Central memory CD8-positive, alpha-beta T cell (primary cell): ENCODE measurements at places on chromosomes 5 and 9.
A peak's percentile ranks its signal among the peaks of the same experiment; 100 is the strongest.

GRCh38 chr5:139494832-139495231 lies 12.3 kb upstream of the STING1 start:
- no peak for DNase-seq

GRCh38 chr5:149358294-149358651 lies 427 bp downstream of the PCYOX1L start:
- DNase-seq: peak; percentile 18

- no peak for DNase-seq
These were observed 946 bp downstream of the ADCY2 start for GRCh38 chr5:7396713-7397454.

- DNase-seq: no peak
These were observed 132.1 kb downstream of the PALM2AKAP2 start for GRCh38 chr9:109912082-109912582.

DNA sequence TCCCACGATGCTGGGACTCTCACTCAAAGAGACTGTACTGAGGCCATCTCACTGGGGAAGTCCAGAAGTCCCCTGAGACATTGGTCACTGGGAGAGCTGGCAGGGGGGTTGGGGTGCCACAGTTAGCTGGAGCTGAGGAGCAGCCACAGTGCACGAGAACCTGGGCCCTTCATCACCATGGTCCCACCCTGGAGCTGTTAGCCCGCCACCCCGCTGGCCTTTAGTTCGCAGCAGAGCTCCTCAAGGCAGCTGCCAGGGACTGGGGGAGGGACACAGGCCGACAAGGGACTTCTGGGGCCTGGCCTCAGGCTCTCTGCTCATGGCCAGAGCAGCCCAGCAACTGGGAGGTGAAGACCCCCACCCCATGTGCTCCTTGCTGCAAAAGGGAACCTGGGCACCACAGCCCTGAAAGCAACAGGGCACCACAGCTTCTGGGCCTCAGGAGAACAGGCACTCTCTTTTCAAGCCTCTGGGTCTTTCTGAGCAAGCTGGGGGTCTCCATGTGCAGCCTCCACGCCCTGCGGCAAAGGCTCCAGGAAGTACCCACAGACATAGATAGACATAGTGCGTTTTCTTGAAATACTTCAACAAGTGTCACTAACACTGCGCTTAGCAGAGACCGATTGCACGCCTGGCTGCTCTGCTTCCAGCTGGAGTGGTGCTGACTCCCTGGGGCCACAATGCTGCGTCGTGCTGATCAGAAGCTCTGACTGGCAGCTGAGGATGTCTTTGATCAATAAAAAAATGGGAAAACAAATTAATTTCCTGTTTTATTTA lies 46.0 kb downstream of the VAV2 start:
- DNase-seq: no peak

DNA sequence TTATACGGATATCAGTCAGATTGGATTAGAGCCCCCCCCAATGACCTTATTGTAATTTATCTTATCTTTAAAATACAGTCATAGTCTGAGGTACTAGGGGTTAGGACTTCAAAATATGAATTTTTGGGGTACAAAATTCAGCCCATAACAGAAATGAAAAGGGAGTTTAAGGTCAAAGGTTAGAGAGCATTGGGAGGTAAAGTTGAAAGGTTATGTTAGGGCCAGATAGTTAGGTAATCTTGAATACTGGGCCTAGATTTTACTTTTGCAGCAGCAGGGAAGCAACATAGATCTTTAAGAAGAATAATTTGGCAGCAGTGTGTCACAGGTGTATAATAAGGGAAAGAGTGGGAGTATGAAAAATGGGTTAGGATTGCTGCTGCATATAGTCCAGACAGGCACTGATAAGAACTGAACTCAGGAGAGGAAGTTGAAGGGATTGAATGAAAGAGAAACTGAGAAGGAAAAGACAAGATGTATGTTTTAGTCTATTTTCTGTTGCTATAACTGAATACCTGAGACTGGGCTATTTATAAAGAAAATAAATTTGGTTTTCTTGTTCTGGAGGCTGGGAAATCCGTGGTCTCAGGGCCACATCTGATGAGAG lies 10.7 kb upstream of the GCNT4 start:
- DNase-seq: no peak

GRCh38 chr5:143073766-143074165 lies 303.6 kb downstream of the ARHGAP26 start:
- DNase-seq: no peak

- DNase-seq: no peak
These were observed 415 bp downstream of the XRCC4 start for GRCh38 chr5:83077662-83078261.

- no peak for DNase-seq
These were observed 22.0 kb upstream of the AK3 start for GRCh38 chr9:4762886-4763541.

DNA sequence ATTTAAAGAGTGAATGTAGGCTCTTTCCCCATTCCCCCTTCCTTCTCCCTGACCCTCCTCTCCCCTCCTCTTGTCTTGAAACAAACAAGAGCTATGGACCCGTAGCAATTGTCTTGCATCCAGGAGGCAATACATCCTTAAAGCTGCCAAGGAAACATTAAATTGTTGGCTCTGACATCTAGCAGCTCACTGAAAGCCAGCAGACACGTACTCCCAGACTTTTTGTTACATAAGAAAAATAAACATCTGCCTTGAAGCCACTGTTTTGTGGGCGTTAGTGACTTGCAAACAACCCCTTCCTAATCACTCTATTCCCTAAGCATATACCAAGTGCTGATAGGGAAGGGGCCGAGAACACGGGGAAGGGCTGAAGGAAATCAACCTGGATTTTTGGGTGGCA lies 8.6 kb downstream of the SLC45A2 start:
- DNase-seq: no peak

DNA sequence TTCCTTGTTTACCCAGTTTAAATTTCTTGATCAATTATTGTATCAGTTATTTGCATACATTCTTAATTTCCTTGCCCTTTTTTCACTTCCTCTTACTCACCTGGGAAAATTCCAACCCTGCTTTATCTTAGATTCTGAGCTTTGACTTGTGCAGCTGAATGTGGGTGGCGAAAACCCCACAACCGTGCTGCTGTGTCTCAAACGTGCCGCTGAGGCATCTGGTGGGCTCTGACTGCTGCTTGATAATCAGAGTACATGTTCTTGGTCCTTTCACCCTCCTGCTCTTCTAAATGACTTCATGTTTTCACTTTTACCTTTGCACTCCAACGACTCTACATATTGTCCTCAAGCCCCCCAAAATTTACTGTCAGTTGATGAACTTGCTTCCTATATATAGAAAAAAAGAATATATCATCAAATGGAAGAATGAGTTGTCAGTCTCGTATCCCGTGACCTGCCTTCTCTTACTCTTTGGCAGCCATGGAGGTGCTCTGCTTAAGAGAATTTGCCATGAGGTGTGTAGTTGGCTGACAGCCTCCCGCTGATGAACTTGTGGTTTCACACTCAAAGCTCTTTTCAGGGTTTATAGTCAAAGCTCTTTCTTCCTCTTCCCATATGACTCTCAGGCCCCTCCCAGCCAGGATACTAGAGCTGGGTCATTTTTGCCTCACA lies 14.0 kb upstream of the JAK2 start:
- peak; percentile 21 for DNase-seq

DNA sequence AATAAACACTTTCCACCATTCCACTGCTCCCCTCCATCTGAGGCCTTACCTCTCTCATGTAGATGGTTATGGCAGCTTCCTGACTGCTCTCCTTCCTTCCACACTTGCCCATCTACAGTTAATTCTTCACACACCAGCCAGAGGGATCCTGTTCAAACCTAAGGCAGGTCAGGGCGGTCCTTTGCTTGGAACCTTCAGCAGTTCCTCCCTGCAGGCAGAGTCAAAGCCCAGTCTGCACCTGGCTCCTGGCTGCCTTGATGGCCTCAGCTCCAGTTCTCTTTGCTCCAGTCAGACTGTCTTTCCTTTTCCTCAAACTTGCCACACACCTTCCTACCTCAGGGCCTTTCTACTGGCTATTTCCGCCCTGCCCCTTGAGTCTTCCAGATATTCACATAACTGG lies 30.2 kb upstream of the NR3C1 start:
- DNase-seq: no peak

- no peak for DNase-seq
These were observed 120.3 kb downstream of the CDC42SE2 start for GRCh38 chr5:131384173-131384572.

- no peak for DNase-seq
These were observed 106.7 kb downstream of the INSYN2B start for GRCh38 chr5:169873642-169874041.

GRCh38 chr9:105332471-105332870 lies 88.0 kb downstream of the SLC44A1 start:
- DNase-seq: no peak

DNA sequence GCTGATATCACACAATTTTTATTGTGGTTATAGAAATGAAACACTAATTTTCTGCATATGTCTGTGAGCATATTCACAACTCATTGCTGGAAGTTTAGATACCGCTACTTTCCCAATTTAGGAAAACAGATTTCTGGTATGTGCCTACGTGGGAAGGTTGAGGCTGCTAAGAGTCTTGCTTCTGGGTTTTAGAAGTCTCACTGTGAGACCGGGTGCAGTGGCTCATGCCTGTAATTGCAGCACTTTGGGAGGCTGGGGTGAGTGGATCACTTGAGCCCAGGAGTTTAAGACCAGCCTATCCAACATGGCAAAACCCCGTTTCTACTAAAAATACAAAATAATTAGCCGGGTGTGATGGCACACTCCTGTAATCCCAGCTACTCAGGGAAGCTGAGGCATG lies 39.6 kb downstream of the UBAP1 start:
- DNase-seq: no peak

DNA sequence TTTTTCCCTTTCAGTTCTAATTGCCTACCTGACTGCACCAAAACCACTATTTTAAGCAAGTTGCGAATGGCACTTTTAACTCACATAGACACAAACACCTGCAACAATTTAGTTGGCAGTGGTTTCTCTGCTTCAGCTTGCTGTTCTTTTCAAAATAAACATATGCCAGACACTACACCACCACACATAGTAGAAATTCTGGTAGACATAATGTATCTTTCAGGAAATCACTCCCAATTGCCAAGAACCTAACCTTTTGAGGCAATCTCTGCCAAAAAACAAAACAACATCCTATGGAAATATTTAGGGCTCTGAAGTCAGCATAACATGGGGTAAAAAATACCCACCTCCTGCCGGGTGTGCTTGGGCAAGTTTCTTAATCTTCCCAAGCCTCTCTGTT lies 27.7 kb downstream of the GLIS3 start:
- no peak for DNase-seq

DNA sequence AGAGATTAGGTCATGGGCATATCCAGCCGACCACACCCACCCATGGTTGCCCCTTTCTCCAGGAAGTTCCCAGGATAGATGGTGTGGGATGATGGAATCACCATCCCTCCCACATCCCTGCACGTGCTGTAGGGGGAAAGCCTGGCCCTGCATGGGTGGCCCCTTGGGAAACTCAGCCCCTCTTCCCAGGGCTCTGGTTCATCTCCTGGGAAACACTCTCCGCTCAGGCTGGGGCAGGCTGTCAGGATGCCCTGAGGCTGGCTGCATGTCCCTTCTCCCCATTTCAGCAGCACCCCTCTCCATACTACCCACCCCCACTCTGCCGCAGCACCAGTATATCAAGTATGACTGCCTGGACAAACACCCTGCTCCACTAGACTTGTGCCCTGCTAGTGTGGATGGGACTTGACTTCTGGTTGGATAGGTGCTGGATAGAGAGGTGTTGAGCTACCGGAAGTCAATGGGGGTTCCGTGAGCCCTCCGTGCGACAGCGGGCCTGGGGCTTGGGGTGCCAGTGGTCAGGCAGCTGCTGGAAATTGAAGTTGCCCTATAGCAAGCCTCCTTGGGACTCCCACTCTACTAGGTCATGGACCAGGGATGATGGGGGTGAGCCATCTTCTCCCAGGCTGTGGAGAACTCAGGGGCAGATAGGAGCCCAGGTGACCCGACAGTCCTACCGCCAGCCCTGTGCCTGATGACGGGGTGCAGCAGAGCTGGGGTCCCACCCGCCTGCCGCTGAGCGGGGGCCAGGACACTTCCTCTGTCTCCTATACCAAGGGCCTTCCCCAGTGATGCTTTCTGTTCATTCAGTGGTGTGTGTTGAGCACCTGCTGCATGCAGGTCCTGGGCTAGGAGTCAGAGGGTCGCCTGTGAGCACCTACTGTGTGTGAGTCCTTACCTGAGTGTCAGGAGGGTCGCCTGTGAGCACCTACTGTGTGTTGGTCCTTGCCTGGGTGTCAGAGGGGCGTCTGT lies 69.4 kb upstream of the COL5A1 start:
- peak; percentile 9 for DNase-seq

- no peak for DNase-seq
These were observed 35.1 kb upstream of the CLK4 start for GRCh38 chr5:178661836-178662540.

DNA sequence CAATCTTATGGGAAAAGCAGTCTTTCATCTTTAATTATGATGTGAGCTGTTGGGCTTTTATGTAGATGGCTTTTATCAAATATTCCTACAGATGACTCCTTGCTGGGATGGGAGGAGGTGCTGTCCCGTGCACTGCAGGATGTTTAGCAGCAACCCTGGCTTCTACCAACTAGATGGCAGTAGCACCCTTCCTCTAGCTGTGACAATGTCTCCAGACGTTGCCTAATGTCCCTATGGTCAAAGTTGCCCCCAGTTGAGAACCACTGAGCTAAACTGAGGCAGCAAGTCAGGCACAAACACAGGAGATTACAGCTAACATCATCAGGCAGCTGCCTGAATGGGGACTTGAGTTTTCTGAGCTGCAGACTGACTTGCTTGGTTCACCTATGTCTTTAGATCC lies 401.9 kb upstream of the PDE4D start:
- DNase-seq: no peak

DNA sequence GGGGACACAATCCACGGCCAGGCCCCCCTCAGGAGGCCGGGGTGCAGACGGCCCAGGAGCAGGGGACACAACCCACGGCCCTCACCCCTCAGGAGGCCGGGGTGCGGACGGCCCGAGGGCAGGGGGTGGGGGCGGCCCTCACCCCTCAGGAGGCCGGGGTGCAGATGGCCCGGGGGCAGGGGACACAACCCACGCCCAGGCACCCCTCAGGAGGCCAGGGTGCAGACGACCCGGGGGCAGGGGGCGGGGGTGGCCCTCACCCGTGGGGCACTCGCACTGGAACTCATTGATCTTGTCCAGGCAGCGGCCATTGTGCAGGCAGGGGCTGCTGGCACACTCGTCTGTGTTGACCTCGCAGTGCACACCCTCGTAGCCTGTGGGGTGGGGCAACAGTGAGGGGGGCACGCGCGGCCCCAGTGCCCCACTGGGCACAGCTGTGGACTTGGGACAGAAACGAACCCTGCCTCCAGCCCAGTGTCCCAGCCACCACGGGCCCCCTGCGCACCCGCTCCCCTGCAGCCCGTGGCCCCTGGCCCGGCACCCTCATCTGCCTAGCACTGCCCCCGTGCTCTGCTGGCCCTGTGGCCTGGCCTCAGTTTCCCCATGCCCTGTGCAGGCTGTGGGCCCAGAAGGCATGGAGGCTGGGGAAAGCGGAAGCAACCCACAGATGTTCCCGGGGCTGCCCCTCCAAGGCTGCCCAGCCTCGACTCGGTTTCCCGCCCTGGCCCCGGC lies 28.7 kb downstream of the NOTCH1 start:
- no peak for DNase-seq
